ENCODE measurements at places on chromosomes 13 and 19. TPM values are rescaled to one million over a fixed set of nuclear protein-coding genes. Genes with fewer than 3 reads are reported as not detected.

GRCh38 chr19:46515879-46516350 lies 20.2 kb upstream of the PNMA8B start:
- H3K36me3 ChIP-seq: no peaks in the 10 kb centered on the region
- DNase-seq: no peak
- H3K4me3 ChIP-seq: no peak overlapping the region
- H3K27me3 ChIP-seq: no peaks in the 10 kb centered on the region

- H3K36me3 ChIP-seq: no peaks in the 10 kb centered on the region
- peak overlapping the region; percentile 24 for H3K27ac ChIP-seq
- H3K4me1 ChIP-seq: peaks cover 64% of the 10 kb centered on the region
These were observed 14.8 kb downstream of the DOCK9 start for GRCh38 chr13:98962901-98963590.

GRCh38 chr19:6894313-6894712 lies 6.9 kb downstream of the ADGRE1 start:
- H3K36me3 ChIP-seq: no peaks in the 10 kb centered on the region
- DNase-seq: no peak
- H3K4me3 ChIP-seq: no peak overlapping the region

GRCh38 chr13:110813646-110814624 lies 100.4 kb downstream of the ING1 start:
- no peak overlapping the region for H3K4me3 ChIP-seq
- H3K27ac ChIP-seq: no peak overlapping the region
- DNase-seq: no peak
- peaks cover 42% of the 10 kb centered on the region for H3K27me3 ChIP-seq
- peaks cover 10% of the 10 kb centered on the region for H3K4me1 ChIP-seq

Gene KLHL1
- 0.13 TPM for total RNA-seq

Gene ANO8
- total RNA-seq: 4.9 TPM
